G401 (cell line): ENCODE measurements at places on chromosomes 7 and 10. TPM values are rescaled to one million over a fixed set of nuclear protein-coding genes. Genes with fewer than 3 reads are reported as not detected.

Gene LIPN
- not detected in 2 replicates for total RNA-seq

Gene ACSM6
- total RNA-seq: not detected in 2 replicates

Gene CPA1
- total RNA-seq: not detected in 2 replicates

GRCh38 chr7:115631782-115632181, 398.8 kb downstream of the TFEC start:
- DNase-seq: no peak

Gene LRRC18
- not detected in 2 replicates for total RNA-seq

DNA sequence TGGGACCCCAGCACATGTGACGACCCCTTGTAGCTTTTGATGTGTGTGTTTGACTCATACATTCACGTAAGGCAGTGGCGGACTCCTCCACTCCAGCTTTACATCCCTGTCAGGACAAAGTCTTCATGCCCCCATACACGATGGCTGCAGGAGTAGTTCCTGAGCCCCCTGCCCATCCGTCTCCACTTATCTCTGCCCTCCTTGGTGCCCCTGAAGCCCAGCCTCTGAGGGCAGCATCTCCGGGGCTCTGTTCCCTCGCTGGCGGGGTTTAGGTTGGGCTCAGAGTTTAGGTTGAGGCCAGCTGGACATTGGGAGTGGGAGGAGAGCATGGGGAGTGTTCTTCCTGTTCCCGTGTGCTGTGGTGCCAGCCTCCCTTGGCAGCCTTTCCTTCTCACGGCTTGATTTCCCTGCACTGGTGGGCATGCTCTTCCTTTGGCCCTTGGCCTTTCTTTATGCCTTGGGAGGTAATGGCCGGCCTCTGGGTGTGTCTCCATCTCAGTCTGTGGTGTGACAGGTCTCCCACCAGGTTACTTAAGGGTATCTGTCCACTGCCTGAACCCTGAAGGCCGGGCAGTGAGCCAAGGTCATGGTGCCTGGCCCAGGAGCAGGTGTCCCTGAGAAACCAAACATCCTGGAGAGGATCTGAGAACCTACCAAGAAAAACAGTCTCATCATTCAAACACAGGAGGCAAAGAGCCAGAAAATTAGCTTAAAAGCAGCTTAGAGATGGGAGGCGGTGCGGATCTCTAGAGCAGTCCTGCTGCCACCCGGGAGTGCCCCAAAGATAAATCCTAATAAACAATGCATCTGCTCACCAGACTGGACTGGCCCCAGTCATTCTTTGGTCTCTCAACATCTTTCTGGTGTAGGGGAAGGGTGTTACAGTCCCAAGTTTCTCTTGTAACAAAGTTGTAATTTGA, 85.5 kb downstream of the GLRX3 start:
- peak; percentile 9 for DNase-seq

- no peak for DNase-seq
Observed at GRCh38 chr7:110861163-110861562, 229.8 kb upstream of the LRRN3 start.

Gene PPP1R17
- total RNA-seq: not detected in 2 replicates

Gene MDFIC
- total RNA-seq: 0.06 TPM in 1 of 2 replicates, not detected in the other

Gene WDR86
- total RNA-seq: 10.2 and 13.7 TPM in 2 replicates

GRCh38 chr10:125017547-125018298, 75.8 kb downstream of the ZRANB1 start:
- DNase-seq: no peak

GRCh38 chr7:133641436-133641835, 388.6 kb downstream of the EXOC4 start:
- DNase-seq: no peak

Gene ZNF25
- 0.78 and 1.2 TPM in 2 replicates for total RNA-seq

GRCh38 chr10:131857156-131858117, 43.4 kb upstream of the PPP2R2D start:
- DNase-seq: no peak

Gene TRIM73
- total RNA-seq: 0.20 TPM in 1 of 2 replicates, not detected in the other

GRCh38 chr10:61943674-61944378, 42.3 kb downstream of the ARID5B start:
- DNase-seq: peak; percentile 22

GRCh38 chr10:36271627-36272340, 629.7 kb upstream of the FZD8 start:
- no peak for DNase-seq

Gene OPALIN
- not detected in 2 replicates for total RNA-seq

DNA sequence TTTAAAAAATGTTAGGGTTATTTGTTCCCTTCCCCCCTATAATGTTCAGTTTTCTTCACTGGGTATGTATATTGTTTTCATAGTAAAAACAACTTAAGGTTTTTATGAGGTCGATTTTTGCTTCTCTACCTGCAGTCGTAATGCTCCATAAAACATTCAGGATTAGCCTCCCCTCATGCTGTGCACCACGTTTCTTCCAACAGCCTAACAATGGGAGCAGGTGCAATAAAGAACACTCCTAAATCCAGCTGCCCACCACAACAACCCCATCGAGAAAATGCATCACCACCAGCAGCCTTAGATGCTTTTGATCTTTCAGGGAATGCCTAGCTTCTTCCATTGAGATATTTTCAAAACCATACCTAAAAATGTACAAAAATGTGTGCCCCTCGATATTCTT, 111.1 kb downstream of the ADAM12 start:
- DNase-seq: no peak

DNA sequence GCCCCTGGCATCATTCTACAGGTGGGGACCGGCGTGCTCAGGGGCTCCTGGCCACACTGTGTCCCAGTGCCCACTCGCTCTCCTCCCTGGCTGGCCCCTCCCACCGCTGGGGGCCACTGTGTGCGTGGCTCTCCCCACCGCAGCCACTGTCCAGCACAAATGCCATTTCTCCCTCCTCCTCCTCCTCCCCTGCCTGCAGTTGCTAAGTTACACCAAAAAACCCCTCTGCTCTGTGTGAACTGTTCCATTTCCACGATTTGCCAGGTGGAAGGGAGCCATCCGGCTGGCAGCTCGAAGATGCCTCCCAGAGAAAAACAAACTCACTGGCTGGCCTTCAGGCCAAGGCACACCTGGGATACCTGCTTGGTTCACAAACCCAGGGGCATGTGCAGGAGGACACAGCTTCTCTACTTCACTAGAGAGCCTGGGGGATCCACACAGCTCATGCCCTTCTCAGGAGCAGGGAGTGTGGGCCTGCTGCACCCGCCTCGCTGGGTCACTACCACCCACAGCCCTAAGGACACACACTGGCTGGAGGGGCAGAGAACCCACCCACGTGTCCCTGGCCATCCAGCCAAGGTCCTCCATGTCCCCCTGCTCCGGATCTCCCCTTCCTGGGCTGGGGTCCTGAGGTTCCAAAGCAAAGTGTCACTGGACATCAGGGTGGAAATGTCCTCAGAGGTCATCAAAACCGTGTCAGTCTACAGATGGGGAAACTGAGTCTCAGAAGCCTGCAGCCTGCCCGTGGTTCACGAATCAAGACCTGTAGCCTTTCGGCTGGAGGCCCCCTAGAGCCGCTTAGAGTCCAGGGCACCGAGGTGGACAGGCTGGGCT, 1.7 kb downstream of the RASGEF1A start:
- DNase-seq: peak; percentile 86

Gene C10orf71
- not detected in 2 replicates for total RNA-seq

DNA sequence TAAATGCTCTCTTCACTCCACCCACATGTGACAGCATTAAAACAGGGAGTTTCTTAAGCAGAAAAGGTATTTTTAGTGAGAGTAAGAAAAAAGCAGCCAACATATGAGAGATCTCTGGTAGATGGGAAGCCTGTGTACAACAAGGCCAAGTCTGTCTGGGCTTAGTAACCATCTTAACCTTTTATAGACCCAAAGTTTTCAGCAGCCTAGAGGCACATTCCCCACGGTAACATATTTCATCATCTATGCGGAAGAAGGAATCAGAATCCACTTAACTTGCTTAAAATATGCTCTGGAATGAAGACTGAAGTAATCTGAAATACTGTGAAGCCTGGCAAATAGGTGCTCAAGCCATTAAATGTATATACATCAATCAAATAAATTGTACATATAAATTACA, 127.8 kb downstream of the RAPGEF5 start:
- DNase-seq: no peak

Gene OPN1SW
- total RNA-seq: not detected in 2 replicates

DNA sequence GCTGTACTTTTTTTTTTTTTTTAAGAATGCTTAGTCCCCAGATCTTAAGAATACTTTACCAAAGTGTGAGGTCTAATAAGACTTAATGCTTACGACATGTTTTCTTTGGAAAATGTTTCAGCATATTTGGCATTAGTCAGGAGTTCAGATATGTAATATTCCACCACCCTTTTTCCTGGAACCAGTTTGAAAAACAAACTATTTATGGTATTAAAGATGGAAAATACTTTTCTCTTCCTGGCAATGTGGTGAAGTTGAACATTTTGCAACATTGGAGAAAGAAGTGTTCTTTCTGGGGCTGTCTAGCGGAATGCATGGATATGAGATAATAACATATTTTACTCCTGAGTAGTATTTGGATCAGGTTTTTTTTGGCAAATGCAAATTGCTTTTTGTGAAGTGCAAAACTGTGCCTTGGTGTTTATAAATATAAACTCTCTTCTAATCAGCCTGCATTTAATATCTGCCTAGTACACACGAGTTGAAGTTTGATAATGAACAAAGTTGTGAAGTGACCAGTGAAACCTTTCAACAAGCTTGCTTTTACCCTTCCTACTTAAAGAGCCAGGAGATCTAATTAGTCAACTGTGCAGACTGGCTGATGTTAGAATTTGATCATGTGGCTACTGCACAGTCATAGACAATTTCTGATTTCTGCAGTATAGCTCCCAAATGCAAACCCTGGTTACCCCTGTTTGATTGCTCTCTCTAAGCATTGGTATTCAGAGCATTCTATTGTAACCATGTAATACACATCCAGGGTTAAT, 20.9 kb downstream of the MAP3K8 start:
- no peak for DNase-seq

DNA sequence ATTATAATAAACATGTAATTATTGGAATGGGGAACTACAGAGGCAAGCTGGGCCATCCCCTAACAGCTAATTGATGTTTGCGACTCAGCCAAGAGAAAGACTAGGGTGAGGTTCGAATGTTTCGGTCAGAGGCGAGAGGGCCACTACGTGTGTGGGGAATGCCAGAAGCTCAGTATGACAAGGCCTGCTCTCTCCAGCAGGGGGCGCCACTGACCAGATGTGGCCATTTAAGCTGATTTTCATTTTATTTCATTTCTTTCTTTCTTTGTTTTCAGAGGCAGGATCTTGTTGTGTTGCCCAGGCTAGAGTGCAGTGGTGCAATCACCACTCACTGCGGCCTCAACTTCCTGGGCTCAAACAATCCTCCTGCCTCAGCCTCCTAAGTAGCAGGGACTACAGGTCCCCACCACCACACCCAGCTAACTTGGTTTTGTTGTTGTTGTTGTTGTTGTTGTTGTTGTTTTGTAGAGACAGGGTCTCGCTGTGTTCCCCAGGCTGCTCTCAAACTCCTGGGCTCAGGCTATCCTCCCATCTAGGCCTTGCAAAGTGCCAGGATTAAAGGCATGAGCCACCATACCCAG, 38.1 kb downstream of the TMEM130 start:
- DNase-seq: no peak

- no peak for DNase-seq
Observed at GRCh38 chr7:171364-171904, 20.9 kb upstream of the FAM20C start.

Gene TAC1
- total RNA-seq: not detected in 2 replicates

GRCh38 chr7:6448943-6449543, 1.3 kb upstream of the DAGLB start:
- no peak for DNase-seq

GRCh38 chr7:19437446-19437845, 271.4 kb downstream of the POLR1F start:
- no peak for DNase-seq

Gene ZWINT
- total RNA-seq: 92.9 and 98.6 TPM in 2 replicates
